ENCODE measurements at places on chromosomes 3 and 15.
A peak's percentile ranks its signal among the peaks of the same experiment; 100 is the strongest.

DNA sequence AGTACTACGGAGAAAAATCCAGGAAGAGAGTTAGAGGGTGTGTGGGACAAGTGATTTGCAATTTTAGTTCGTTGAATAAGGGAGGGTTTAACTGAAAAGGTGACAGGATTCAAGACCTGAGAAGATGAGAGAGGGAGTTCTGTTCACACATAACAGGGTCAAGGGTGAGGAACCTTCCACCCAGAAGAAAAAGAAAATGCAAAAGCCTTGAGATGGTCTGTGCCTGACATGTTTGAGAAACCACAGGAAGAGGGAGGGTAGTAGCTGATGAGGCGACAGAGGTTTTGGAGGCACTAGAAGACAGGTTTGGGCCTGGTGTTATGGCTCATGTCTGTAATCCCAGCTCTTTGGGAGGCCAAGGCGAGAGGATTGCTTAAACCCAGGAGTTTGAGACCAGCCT is 591 bp upstream of the SLC25A20 start:
- peak; percentile 43 for DNase-seq

DNA sequence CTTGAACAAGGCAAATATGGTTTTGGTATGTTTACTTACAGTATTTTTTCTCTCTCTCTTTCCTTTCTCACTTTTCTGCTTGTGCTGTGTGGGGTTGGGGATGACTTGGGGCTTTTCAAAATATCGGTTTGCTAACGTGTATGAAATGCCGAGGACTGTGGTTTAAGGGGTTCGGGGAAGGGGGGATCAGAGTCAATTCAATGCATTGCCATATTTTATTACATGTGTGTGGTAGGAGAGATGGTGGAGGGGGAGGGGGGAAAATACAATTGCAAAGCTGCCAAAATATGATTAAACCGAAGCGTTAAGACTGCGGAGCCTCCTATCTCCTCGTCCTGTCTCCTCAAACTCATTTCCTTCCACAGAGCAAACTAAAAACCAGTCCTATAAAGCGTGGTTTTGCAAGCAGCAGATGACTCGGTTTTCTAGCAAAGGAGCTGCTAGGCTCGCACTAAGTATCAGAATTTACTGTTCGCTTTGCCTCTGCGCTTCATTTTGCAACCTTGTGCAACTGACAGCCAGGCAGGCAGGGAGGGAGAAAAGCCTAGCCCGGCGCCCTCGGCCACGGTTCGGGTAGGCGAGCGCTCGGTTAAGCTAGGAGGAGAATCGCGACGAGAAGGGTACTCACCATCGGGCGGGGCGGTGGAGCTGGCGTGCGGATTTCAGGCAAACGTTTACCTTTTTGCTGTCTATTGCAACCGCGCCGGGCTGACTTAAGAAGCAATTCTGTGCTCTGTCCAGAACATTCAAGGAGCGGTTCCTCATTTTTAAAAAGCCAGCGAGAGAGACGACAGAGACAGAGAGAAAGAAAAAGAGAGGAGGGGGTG is 4.0 kb upstream of the NR2F2 start:
- no peak for DNase-seq

DNA sequence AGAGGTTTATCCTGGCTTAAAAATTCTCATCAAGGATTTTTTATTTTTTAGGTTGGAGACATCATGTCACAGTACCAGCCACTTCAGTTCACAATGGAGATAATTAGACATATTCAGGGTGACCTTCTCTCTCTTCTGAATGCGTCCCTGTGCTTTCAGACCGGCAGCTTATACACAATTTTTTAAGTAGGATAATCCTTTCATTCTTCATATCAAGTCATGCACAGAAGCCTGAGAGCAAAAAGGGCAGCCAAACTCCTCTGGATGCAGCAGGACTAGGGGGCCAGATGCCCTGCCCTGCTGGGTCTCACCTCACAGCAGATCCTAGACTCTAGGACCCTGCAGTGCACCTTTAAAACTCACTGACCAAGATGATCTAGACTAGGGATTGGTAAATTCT is 210.4 kb downstream of the ERC2 start:
- DNase-seq = no peak

GRCh38 chr3:16090024-16090423 is 84.5 kb upstream of the GALNT15 start:
- no peak for DNase-seq

- DNase-seq = no peak
Measured at GRCh38 chr3:42166214-42166613, 75.1 kb downstream of the TRAK1 start.

DNA sequence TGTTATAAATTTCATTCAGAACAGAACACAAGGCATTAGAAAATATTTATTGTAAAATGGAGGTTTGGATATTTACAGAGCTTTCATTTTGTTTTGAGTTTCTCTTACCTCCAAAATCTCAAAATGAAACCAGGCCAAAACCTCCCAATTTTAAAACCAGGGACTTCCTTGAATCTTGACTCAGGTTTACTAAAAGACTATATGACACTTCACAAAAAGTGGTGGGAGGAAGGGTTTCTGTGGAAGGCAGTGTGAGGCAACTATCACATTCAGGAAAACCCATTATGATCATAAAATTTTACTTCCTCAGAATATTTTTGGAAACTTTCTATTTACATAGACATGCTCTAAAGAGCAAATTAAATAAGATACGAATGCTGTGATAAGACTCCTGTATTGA is 205.8 kb upstream of the EOMES start:
- DNase-seq = no peak

DNA sequence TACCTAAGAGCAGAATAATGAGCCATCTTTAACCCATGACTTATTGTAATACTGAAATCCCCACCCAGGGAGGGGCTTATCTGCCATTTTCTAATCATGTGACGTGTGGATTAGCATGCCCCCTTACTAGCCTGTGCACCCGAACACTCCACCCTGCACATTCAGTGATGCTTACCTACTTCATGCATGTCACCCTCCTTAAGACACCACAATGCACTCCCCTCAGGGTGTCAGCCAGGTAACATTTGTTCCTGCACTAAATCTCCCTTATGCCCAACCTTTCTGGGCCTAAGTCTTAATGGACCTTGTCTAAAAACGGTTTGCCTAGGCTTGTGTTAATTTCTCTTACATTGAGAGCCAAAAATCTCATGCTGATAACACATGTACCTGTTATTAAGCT is 336.6 kb downstream of the OCA2 start:
- DNase-seq = no peak

GRCh38 chr3:26381411-26381810 is 241.2 kb upstream of the LRRC3B start:
- no peak for DNase-seq

DNA sequence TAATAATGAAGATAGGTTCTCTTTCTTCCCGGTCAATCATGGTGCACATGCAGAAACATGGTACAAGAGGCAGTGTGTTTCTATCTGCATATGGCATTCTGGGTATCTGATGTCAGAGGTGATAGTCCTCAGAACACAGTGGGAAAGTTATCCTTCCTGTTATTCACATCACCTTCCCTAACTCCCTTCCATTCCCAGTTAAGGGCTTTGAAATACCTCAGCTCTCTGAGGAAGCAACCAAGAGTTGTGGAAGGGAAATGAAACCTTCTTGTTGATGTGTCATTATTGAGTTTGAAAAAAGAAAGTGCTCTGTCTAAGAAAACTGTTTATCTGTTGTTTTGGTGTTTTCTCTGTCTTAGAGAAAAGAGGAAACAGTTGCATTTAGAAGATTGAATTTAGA is 21.9 kb upstream of the P2RY13 start:
- no peak for DNase-seq

GRCh38 chr15:60914360-60914759 is 314.7 kb downstream of the RORA start:
- DNase-seq = no peak

Measured in stimulated activated CD8-positive, alpha-beta memory T cell treated with anti-CD3 and anti-CD28 coated beads, Interleukin-4, amount 100 ng/mL, for 48 hours (primary cell).